ENCODE measurements at places on chromosomes 4 and X.
A peak's percentile ranks its signal among the peaks of the same experiment; 100 is the strongest.

GRCh38 chr4:88609387-88609786, 17.1 kb downstream of the HERC3 start:
- no peak for DNase-seq

GRCh38 chrX:46793386-46794143, 34.6 kb upstream of the SLC9A7 start:
- DNase-seq, result no peak

- DNase-seq, result no peak
Observed at GRCh38 chrX:135437867-135438733, 16.4 kb downstream of the SMIM10L2A start.

- DNase-seq, result no peak
Observed at GRCh38 chr4:39237179-39237578, 54.9 kb downstream of the WDR19 start.

DNA sequence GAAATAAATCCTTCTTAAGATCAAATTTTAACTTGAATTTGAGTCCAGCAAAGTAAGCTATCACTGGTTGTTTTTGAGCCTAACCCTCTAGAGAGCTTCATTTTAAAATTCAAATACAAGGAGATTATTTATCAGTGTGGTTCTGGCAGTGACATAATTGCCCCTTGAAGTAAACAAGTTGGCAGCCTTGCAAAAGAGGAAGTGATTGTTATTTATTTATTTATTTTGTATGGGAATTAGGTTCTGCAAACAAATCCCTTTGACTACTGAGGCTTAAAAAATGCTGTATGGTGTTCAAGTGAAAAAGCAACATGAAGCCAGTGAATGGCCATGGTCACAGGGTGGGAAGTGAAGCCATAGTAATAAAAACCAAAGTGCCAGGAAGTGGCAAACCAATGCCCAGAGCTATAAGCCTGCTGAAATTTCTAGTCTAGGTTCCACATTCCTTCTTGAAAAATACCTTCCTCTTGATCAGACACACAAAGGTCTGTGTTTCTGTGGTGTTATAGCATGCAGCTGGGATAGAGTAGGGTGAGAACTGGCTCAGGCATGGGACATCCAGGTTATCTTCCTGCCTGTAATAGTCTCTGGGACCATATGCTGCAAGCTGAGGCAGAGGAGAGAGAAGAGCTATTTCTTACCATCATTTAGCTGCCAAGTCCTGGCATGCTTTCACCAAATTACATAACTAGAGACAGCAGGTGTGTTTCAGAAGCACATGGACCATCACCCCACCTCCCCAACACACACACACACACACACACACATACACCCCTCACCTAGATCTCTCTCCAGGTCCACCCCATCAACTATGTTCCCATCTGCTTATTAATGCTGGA, 47.1 kb upstream of the TSPAN7 start:
- DNase-seq, result no peak

- no peak for DNase-seq
Observed at GRCh38 chrX:104469771-104470170, 96.2 kb upstream of the IL1RAPL2 start.

DNA sequence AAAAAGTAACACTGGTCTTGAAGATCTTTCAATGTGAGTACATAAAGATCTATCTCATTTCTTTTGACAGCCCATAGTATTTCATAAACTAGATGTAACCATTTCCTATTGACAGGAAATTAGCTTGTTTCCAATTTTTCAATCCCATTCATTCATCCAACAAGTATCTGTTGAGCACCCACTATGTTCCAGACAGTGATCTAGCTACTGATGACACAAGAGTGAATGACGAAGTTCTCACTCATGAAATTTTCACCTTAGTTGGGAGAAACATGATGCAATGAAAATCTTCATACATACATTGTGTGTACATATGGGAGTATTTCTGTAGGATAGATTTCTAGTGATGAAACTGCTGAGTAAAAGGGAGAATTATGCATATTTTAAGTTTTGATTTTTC, 1.7 kb downstream of the CD38 start:
- no peak for DNase-seq

DNA sequence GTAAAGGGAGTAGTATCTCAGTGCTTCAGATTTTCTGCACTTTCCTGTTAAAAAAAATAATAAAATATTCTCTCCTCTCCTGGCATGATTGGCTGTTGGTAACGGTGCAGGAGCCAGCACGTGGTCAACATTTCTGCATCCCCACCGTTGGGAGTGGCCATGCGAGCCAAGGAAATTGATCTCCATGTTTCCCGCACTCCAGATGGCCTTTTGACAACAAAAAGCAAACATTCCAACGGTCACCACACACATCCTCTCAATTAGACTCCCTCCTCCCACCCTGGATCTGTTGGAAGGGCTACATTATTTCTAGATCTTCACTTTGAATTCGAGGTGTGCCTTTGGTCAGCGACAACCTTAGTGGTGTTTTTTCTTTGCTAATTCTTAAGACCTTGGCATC, 45.0 kb downstream of the STK32B start:
- DNase-seq, result no peak

- DNase-seq, result peak; percentile 68
Observed at GRCh38 chr4:108172753-108173598, 4.2 kb upstream of the LEF1 start.

GRCh38 chr4:88709989-88710388, 12.4 kb upstream of the NAP1L5 start:
- DNase-seq, result no peak

GRCh38 chrX:471281-471680, 84.6 kb upstream of the PPP2R3B start:
- no peak for DNase-seq

DNA sequence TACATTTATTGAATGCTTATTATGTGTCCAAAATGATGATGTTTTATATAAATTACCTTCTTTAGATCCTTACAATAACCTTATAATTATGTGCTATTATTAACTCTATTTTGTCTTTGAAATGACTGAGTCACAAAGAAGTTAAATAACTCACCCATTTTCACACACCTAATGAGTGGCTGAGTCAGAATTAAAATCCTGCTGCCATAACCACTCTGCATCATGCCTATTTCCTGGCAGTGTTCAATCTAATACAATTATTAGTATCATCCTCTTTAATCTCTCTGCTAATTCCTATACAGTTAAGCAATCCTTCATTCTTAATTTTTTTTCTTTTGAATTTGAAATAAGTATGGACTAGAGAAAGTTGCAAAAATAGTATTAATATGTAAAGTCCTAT, 342.9 kb downstream of the CFAP299 start:
- no peak for DNase-seq

DNA sequence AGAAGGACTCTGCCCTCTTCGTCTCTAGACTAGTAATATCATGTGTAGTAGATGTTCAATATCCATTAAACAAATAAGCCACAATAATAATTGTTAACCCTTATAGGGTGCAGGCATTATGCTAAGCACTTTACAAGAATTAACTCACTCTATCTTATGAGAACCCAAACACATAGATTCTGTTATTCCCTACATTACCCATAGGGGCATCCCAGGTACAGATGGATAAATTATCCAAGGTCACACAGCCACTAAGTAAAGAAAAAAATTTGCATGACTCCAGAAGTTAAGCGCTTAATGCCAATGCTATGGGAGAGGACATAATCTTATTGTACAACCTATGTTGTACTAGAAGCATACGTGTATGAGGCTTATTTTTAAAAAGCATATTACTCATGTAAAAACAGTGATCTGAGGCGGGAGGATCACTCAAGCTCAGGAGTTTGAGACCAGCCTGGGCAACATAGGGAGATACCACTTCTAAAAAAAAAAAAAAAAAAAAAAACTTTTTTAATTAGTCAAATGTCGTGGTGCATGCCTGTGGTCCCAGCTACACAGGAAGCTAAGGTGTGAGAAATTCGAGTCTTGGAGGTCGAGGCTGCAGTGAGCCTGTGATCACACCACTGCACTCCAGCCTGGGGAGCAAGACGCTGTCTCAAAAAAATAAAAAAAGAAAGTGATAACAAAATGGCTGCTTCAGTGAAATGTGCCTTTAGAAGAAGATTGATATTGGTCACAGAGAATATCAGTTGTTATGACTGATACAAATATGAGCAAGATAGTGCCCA, 13.6 kb downstream of the LDB2 start:
- no peak for DNase-seq

DNA sequence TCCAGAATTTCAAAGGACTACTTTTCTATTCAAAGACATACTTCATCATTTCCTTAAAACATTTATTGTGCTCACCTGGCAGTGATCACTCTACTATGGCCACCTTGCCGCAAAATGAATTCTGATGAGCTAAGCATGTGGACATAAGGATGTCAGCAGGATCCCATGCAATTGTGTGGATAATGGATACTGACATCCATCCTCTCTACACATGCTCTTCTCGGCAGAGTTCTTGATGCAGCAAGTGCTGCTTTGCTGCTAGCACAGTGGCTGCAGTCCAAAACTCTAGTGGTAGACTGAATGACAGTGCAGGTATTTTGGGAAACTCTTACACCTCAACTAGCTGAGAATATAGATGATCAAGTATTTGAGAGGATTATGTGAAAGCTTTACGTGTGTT, 168.0 kb downstream of the BANK1 start:
- DNase-seq, result no peak

- DNase-seq, result no peak
Observed at GRCh38 chrX:137426695-137427425, 139.1 kb upstream of the ZIC3 start.

DNA sequence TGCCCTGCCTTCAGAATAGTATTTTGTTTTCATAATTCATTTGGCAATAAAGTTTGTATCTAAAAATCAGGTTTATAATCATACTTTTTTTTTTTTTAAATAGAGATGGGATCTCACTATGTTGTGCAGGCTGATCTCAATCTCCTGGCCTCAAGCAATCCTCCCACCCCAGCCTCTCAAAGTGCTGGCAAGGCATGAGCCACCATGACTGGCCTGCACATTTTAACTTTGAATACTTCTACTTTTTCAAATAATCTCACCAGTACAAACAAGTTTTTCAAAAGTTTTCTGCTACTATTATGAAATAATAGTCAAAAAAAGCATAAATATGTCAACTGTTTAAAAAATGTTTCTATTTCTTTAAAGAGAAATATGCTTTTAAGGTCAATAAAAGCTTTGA, 69.6 kb upstream of the GPR34 start:
- no peak for DNase-seq

DNA sequence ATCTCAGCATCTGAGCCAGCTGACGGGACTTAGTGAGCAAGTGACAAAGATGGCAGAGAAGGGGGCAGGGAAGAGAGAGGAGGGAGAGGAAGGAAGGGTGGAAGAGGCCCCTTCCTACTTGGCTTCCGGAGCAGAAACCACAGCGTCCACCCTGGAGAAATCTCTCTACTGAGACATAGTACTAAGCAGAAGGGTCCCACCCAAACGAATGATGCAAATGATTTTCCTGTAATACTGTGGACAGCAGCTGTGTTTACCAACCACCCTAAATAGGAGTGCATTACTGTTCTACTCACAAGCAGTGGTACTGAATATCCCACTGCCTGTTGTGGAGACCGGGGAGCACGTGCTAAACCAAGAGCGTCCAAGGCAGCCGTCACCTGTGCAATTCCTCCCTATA, 29.4 kb downstream of the DTHD1 start:
- no peak for DNase-seq
